Activated T-cell treated with anti-CD3 and anti-CD28 coated beads for 4 hours (primary cell): ENCODE measurements at places on chromosomes 13 and 19.
A peak's percentile ranks its signal among the peaks of the same experiment; 100 is the strongest.

- DNase-seq = no peak
These were observed 620.6 kb downstream of the GPC6 start for GRCh38 chr13:93847162-93847561.

GRCh38 chr13:27372896-27373295 lies 51.5 kb upstream of the GTF3A start:
- no peak for DNase-seq

DNA sequence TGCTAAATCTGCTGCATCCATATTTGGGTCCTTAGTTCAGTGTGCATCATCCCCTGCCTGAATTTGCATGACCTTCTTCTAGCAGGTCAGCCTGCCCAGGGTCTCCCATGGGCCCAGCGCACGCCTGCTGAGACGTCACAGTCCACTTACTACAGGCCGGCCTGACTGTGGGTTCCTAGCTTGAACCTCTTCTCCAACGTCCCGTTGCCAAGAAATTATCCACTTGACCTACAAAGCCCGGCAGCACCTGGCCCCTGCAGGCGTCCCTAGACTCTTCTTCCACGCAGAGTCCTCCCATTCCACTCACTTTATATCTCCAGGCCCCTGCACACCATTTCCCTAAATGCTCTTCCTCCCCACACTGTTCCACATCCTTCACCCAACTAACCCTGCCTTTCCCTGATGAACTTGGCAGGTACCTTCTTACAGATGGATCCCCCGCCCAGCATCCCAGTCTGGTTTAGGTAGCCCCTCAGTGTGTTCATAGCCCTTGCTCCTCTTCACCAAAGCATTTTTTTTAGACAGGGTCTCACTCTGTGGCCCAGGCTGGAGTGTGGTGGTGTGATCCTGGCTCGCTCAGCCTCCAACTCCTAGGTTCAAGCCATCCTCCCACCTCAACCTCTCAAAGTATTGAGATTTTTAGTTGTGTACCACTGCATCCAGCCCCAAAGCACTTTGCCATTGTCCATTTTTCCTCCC lies 155.0 kb upstream of the SOX1 start:
- DNase-seq = no peak

- no peak for DNase-seq
These were observed 311.4 kb upstream of the ATXN8OS start for GRCh38 chr13:69796256-69796655.

DNA sequence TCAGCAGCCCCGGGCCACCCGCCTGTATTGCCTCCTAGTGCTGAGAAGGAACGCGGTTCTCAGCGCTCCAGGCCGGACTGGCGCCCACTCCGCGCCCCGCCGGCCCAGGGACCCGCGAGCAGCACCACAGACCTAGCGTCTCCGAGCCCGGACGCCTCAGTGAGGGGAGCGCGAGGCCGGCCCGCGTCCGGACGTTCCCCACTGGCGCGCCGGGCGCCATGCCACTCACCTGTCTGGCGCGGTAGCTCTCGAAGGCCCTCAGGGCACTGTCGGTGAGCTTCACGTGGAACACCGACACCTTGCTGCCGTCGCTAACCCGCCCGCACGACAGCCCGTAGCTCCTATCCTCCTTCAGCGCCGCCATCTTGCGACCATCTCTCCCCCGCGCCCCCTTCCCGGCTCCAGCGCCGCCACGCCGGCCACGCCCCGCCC lies at the start of gene ELL:
TSS of gene ELL (minus strand) at position 379 of the 432 bp plus-strand sequence. CDS start at position 364, 15 bp downstream.
- no peak for DNase-seq

- DNase-seq = no peak
These were observed 659 bp downstream of the GNA11 start for GRCh38 chr19:3094601-3095440.

- peak; percentile 14 for DNase-seq
These were observed 626 bp upstream of the BCL3 start for GRCh38 chr19:44747739-44748425.

DNA sequence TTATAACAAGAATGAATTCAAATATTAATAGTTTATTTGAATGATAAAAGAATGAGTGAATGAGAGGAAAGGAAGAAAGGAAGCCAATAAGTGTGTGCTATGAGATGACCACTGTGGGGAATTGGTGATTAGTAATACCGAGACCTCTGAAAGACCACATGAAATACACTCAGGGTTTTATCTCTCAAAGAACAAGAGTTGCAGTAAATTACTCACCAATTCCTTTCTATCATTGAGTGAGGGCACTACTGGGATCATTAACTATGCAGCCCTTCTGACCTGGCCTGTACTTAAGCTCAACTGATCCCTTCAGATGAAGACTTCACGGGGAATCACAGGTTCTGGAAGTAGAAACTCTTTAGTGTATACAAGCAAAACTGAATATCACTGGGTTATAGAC lies 1636.1 kb downstream of the SLITRK5 start:
- no peak for DNase-seq

DNA sequence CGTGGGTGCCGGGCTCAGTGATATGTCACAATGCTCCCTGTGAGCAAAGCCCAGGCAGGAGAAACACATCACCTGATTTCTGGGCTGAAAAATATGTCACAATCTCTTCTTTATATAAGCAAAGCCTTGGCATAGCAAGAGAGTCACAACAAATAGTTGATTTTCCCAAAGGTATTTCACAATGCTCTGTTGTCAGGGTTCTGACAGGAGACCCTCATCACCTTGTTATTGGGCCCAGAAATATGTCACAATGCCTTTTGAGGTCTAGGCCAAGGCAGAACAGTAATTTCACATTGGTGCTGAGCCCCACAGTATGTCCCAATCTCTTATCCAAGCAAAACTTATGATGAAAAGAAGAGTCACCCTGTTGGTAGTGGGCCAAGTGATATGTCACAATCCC lies 125.7 kb downstream of the ZNF675 start:
- no peak for DNase-seq

DNA sequence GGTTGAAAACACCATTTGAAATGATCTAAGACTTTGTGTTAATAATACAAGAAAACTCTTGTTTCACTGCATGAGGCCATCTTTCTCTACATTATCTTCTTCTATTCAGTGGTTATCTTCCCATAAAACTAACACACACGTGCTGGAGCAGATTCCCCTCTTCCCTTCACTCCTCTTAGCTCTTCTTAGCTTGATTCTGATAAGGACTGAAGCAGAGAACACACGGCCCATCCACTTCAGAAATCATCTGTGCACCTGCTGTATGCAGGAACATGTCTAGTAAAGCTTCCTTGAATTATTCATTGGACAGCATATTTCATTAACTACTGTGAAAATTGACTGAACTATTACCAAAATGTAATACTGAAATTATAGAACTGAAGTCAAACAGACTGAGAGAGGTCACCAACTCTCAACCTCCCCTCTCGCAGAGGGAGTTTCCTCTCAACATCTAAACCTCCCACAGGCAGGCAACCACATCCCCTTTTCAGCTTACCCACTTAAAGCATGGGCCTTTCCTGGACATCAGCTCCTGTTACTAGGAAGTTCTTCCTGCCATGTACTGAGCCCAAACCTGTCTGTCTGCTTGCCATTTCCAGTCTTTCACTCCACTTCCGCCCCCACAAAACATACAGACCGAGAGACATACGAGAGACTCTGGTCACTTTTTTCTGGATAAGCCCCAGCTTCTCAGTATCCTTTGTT lies 113.9 kb downstream of the CRYL1 start:
- DNase-seq = peak; percentile 21

- no peak for DNase-seq
These were observed 191.3 kb downstream of the KLF5 start for GRCh38 chr13:73250061-73250460.

- DNase-seq = no peak
These were observed 208.3 kb downstream of the OXGR1 start for GRCh38 chr13:96785986-96786385.

GRCh38 chr13:35743165-35743564 lies 266.7 kb upstream of the MAB21L1 start:
- DNase-seq = no peak

GRCh38 chr13:99320693-99321481 lies 13.7 kb upstream of the GPR183 start:
- no peak for DNase-seq

DNA sequence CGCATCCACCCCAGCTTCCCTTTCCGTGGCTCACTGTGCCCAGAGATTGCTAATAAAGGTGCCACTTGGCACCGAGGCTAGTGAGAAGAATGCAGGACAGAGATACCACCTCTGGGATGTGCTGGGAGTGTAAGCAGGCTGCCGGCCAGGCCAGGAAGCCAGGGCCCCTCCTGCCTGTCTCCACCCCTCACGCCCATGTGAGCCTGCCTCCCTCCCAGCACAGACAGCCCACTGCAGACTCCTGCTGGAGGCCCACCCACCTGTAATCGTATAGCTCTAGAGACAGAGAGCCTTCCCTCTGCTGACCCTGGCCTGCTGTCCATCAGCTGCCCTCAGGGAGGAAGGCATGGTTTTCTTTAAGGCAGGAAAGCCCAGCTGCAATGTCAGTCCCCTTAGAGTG lies 13.9 kb downstream of the VSTM2B start:
- DNase-seq = no peak
